ENCODE measurements at places on chromosomes 3 and 15.

DNA sequence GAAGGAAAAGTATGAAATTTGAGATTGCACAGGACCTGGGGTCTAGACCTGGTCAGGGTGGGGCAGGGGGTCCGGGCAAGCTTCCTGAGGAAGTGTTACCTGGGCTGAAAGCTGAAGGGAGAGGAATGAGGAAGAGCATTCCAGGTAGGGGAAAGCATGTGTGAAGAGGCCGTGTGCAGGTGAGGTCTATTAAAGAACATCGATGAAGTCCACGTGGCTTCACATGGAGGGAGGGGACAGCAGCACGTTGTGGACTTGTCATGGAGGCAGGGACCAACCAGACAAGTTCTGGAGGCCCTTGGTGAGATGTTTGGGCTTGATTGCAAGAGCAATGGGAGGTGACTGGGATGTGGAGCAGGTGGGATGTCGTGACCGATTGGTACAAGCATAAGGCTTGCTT lies 47.1 kb downstream of the IDH2 start:
- no peak for DNase-seq

GRCh38 chr3:85068911-85069310 lies 110.1 kb downstream of the CADM2 start:
- no peak for DNase-seq

DNA sequence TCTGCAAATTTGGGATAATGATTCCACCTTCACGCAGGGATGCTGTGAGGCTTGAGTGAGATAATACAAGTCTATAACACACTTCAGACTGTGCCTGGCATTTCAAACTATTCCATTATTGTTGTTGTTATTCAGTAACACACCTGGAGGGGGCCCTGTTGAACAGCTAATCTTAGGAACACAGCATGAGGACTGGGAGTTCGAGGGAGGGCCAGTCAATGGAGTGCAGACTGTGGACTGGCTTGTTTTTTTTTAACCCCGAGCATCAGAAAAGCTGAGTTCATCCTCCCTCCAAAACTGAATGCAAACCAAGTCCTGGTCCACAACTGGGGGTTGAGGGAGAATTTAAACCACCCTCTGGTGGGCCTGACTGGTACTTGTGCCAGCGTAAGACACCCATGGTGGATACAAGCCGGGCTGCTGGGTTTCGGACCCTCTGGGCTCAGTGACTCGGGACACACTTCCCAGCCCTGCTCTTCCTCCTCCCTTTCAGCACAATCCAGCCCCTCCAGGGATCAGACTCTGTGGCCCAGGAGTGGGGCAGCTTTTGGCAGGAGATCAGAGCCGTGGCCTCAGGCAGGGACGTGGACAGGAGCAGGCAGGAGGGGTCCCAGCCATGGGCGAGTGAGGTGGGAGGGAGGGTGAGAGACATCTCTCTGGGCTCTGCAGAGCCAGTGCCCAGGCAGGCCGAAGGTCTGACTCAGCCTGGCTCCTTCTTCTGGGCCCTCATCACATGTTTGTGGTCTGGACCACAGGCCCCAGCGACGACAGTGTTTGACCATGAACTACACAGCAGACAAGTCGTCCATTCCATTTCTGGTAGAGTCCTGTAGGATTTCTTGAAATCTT lies 36.3 kb upstream of the MEX3B start:
- DNase-seq = no peak

GRCh38 chr3:71001303-71001830 lies 582.2 kb downstream of the FOXP1 start:
- no peak for DNase-seq

- no peak for DNase-seq
Measured at GRCh38 chr3:30475038-30475808, 131.2 kb upstream of the TGFBR2 start.

- no peak for DNase-seq
Measured at GRCh38 chr3:151483488-151483887, 22.6 kb upstream of the IGSF10 start.

GRCh38 chr3:107817076-107817475 lies 273.8 kb downstream of the CD47 start:
- no peak for DNase-seq

- DNase-seq = no peak
Measured at GRCh38 chr15:52121006-52121405, 8.4 kb upstream of the BCL2L10 start.

DNA sequence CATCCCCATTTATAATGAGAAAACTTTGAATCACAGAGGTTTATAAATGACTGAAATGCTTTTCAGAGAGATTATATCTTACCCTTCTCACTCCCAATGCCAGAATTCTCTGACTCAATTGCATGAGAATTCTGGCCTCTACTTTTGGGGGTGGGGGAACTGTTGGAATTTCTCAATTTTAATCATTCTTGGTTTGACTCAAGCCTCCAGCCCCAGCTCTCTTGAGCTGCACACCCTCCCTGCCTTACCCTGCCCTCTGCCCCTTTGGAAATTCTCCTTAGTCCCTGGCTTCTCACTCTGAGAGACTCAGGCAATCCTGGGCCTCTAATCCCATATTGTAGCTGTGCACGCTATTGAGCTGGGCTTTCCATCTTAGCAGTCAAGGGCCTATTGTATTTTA lies 44.2 kb downstream of the ZNF589 start:
- DNase-seq = no peak

DNA sequence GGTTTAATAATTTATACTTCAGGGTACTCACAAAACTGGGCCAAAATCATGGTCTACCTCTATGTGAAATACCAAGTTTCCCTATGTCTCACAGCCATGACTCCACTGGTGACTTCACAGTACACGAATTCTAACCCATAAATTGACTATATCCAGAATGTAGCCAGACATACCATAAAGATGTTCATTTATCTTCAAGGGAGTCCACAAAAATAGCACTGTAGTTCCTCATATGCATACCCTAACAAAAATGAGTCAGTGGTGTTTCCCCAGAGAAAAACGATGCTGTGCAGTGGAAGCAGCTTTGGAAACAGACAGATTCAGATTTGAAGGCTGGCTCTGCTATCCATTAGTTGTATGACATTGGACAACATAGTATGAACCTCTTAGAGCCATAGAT lies 438.8 kb downstream of the FHIT start:
- no peak for DNase-seq

GRCh38 chr15:44802336-44802735 lies 66.0 kb downstream of the TRIM69 start:
- no peak for DNase-seq

- DNase-seq = no peak
Measured at GRCh38 chr3:103617961-103618360, 1183.1 kb downstream of the ZPLD1 start.

DNA sequence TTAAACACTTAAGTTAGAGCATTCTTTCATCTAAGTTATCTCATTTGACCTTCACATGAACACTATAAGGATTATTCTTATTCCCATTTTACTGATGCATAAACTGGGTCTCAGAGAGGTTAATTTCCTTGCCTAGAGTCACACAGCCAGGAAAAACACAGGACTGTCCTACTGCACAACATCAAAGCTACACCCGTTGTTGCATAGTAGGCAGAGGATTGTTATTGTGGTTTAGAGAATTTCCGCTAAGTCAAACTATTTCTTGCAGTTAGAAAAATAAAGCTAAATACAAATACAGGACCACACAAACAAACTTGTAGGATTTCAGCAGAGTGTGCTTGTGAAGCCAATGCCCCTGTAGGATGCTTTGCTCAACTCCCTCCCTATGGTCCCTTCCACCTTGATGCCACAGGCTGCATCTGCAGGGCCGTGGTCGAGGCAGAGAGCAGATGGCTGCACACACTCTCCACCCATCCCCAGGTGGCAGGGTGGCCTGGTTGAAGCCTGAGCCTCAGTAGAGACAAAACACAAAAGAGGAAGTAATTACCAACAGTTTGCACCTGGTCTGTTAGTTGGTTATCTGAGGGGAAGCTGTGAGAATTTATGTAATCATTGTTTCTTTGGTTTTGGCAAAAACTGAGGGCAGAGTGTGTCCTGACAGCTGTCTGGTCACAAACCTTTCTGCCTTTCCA lies 41.1 kb upstream of the SKOR1 start:
- no peak for DNase-seq

- DNase-seq = no peak
Measured at GRCh38 chr3:153036846-153037245, 125.2 kb upstream of the RAP2B start.

GRCh38 chr15:62453981-62454380 lies 288.9 kb upstream of the C2CD4B start:
- DNase-seq = no peak

GRCh38 chr3:29185706-29186105 lies 95.2 kb upstream of the RBMS3 start:
- no peak for DNase-seq

- no peak for DNase-seq
Measured at GRCh38 chr3:191557322-191557721, 96.4 kb downstream of the PYDC2 start.

GRCh38 chr3:77427528-77427927 lies 387.6 kb downstream of the ROBO2 start:
- no peak for DNase-seq

DNA sequence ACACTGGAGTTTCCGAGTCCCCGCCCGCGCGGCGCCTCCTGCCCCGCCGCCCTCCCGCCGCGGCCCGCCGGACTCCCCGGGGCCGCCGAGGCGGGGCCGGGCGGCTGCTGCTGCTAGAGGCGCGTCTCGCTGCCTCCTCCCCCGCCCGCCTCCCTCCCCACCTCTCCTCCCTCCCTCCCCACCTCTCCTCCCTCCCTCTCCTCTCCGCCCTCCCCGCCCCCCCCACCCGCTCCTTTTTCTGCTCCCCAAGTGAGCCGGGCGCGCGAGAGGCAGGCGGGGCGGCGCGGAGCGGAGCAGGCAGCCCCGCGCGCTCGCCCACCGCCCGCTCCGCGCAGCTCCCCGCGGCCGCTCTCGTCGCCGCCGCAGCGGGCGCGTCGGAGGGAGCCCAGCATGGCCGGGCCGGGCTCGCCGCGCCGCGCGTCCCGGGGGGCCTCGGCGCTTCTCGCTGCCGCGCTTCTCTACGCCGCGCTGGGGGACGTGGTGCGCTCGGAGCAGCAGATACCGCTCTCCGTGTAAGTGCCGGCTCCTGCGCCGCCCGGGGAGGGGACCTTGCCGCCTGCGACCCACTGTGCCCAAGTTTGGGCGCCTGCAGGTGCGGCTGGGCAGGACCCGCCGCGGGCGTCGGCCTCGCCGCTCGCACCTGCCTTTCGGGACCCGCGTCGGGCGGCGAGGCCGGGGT lies at the start of gene CACNA2D3:
CACNA2D3 (plus strand) TSS at position 229 of the 679 bp plus-strand sequence.
- DNase-seq = no peak

DNA sequence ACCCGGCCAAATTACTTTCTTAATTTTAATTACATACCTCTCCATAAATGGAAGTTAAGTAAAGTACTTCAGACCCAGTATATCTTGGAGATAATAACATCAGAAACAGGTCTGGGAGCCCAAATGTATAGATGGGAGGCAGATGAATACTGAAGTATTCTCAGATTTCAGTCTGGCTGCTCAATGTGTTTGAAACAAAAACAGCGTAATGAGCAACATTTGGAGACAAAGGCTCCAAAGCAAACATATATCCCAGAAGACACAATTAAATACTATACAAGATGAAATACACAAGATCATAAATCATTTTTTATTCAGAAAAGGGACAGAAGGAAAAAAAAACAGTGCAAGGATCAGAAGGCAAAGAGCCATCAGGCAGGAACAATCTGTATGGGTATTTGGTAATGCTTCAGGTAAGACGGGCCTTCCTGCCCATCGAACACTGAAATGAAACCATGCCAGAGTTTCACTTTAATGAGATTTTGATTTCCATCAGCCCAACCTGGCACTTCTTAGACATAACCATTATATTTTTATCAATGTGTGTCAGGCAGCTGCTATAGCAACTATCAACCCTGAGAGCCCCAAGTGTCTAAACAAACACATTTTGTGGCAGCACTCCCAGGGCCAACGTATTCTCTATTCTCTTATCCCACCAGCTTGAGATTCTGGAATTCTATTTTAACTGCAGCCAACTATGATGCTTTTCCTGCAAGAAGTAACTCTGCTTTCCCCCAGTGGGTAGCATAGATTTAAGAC lies 210.8 kb downstream of the STT3B start:
- no peak for DNase-seq

GRCh38 chr15:77989296-77990143 lies 88.0 kb downstream of the TBC1D2B start:
- no peak for DNase-seq

- no peak for DNase-seq
Measured at GRCh38 chr15:101491734-101492640, 2.5 kb upstream of the PCSK6 start.

Measured in activated T-helper 9 cell treated with anti-CD3 and anti-CD28 coated beads, Interleukin-2, amount 50 U/mL, for 16 hours (primary cell).